ENCODE measurements at places on chromosomes 3 and 15.

- no peak for DNase-seq
Measured at GRCh38 chr3:139608108-139608380, 68.5 kb upstream of the RBP1 start.

DNA sequence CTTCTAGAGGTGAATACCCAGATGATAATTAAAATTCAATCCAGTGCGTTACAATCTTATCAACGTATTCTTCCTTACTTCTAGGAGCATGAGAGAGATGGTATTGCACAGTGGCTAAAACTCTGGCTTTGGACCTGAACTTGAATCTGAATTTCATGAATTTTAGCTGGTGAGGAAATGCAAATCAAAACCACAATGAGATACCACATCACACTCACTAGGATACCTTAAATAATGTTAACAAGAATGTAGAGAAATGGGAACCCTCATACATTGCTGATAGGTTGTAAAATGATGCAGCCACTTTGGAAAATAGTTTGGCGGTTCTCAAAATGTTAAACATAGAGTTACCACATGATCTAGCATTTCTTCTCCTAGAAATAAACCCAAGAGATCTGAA lies 47.1 kb upstream of the TSC22D2 start:
- DNase-seq, result no peak

DNA sequence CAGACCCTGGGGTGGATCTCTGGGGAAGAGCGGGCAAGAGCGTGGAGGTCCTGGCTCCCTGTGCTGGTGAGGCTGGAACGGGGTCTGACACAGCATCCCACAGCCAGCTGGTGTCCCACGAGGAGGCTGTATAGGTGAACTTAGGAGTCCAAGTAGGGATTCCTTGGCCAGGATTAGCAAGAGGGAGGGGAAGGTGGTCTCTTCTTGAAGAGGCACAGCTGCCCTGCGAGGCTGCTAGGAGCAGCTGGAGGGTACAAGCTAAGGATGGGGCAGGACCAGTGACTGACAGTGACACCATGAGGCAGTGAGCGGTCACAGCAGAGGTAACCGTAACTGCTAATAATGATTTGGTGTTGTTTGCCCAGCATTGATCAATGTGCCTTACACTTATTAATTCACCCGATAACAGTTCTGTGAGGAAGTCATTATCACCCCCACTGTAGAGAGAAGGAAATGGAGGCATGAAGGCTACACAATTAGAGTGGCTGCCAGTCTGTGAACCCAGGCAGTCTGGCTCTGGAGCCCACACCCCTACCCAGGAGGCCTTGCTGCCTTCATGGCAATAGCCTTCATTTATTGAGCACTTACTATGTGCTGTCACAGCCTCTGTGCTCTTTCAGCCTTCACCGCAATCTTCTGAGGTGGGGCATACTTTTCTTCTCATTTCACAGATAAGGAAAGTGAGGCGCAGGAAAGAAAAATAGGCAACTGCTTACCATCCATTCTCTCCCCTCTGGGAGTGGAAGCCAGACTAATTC lies 59.4 kb downstream of the TMEM44 start:
- DNase-seq, result peak; percentile 65

GRCh38 chr15:94523873-94524272 lies 292.5 kb downstream of the MCTP2 start:
- no peak for DNase-seq

GRCh38 chr3:112561484-112561733 lies 353 bp downstream of the ATG3 start:
- peak; percentile 89 for DNase-seq

GRCh38 chr15:31852933-31853799 lies 177.1 kb upstream of the CHRNA7 start:
- DNase-seq, result no peak
